GOT3 (cell line): ENCODE measurements at places on chromosomes 6 and 20.

DNA sequence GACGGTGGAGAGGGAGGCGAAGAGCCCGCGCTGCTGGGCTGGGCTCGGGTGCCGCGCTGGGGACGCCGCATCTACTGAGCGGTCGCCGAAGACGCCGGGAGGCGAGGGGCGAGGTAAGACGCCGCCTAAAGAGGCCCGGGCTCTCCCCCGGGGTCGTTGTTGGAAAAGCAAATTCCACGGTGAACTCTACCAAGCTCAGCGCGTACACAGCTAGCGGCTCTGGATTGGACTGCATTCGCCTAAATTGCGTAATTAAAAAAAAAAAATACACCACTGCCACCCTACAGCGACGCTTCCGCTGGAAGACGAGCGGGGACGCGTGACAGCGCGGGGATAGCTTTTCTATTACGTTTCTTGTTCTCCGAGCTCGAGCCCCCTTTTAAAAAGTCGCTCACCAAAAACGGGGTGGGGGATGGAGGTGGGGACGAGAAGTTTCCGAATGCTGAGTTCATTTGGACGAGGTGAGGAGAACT lies 92.0 kb upstream of the PRDM1 start:
- DNase-seq = no peak

- DNase-seq = no peak
Observed at GRCh38 chr6:32375739-32376529, 4.2 kb upstream of the TSBP1 start.

GRCh38 chr6:26243132-26243531 lies 121.9 kb upstream of the BTN3A2 start:
- DNase-seq = no peak

DNA sequence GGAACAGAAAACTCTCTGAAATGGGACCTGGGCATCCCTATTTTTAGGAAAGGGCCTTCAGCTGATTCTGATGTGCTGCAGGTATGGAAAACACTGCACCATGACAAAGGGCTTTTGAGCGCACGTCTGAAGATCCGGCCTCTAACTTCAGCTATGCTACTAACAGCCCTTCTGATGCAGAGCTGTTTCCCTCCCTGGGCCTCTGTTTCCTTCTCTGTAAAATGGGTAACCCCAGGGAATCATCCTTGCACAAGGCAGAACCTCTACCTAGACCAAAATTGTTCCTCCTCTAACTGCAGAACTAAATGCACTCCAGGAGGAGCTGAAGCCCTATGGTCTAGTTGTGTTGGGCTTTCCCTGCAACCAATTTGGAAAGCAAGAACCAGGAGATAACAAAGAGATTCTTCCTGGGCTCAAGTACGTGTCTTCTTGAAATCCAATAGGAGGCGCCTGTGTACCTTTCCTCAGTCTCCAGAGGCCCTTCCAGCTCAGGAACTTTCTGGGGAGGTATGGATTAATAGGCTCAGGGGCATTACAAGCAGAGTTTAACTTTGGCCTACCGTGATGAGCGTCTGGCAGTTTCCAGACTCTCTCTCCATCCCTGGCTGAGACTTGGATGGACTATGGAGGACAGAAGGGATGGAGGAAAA lies 5.9 kb downstream of the GPX5 start:
- no peak for DNase-seq

DNA sequence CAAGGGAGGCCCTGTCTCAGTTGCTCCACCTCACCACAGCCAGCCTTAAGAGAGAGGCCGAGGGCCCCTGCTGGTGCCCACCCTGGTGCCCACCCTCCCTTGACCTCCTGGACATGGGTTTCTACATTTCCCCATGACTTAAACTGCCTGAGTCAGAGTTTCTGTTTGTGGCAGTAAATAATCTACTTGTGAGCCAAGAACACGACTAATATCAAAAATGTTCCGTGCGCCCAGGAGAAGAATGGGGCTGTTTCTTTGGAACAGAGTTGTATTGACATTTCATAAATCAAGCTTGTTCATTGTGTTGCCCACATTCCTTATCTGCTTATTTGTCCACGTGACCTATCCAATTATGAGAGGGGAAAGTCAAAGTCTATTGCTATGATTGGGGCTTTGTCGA lies 143.5 kb downstream of the ANKRD60 start:
- no peak for DNase-seq

GRCh38 chr6:135320721-135321621 lies 139.9 kb downstream of the MYB start:
- DNase-seq = no peak

- DNase-seq = no peak
Observed at GRCh38 chr6:141744971-141745370, 387.8 kb upstream of the GJE1 start.

DNA sequence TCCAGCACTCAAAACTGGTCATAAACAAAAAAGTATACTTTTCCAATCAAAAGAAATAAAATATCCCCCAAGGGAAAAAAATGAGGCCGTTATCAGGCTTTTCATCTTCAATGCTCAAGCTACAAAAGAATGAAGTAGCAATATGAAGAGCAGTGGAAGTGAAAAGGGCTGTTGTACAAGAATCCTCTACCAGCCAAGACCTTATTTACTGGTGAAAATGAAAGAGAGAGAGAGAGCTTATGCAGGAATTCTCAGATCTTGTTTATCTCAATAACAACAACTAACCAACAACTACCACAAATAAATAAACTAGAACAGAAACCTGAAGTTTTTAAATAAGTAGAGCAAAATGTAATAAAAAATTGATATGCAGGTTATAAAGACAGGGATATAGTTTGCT lies 400.6 kb downstream of the HDGFL1 start:
- DNase-seq = no peak

DNA sequence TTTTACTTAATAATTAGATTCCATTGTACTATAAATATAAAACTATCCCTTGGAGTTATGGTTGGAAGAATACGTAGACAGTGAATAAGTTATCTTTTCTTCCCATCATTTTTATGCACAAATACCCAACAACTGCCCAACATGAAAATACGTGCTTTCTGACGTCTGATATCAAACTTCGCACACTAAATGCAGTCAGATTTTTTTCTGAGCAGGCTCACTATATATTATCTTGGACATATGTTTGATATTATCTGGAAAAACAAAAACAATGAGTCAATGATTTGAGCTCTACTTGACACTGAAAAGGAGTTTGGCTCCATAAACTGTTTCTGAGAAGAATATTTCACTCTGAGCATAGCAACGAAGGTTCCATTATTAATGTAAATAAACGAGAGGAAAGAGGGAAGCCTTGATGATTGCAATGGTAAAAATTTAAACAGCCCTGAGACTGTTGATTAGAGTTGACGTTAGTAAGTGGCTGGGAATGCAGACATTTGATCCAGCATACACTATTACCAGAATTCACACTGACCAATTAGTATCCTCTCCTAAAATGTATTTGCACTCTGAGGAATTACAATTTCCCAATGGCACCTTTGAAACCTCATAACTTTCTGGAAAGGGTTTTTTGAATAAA lies 1090.0 kb downstream of the EPHA7 start:
- no peak for DNase-seq

GRCh38 chr20:44948513-44948912 lies 11.7 kb downstream of the TOMM34 start:
- DNase-seq = no peak

DNA sequence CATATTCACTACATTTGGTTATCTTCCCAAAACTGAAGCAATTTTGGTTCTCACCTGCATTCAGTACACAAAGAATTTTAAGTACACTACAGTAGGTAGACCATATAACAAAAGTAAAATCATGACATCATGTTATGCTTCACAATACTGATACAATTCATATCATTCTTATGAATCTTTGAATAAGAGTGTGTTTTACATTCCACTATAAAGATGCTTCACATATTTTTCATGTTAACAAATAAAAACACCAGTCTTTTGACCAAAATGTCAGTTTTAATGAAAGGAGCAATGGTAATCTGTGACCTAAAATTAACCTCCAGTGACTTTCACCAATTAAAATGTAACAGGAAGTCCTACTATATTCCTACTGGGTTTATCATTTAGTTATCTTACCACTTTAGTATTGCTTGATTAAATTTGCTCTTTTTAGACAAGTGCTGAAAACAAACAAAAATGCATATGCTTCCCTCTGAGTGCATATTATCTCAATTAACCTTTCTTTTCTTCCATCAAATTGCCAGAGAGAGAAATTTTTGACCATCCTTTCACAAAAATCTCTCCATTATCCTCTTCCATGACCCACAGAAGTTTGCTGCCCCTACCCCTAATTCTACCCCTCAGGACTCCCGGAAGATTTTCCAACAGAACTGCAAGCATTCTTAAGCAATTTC lies 49.3 kb downstream of the PHIP start:
- no peak for DNase-seq

DNA sequence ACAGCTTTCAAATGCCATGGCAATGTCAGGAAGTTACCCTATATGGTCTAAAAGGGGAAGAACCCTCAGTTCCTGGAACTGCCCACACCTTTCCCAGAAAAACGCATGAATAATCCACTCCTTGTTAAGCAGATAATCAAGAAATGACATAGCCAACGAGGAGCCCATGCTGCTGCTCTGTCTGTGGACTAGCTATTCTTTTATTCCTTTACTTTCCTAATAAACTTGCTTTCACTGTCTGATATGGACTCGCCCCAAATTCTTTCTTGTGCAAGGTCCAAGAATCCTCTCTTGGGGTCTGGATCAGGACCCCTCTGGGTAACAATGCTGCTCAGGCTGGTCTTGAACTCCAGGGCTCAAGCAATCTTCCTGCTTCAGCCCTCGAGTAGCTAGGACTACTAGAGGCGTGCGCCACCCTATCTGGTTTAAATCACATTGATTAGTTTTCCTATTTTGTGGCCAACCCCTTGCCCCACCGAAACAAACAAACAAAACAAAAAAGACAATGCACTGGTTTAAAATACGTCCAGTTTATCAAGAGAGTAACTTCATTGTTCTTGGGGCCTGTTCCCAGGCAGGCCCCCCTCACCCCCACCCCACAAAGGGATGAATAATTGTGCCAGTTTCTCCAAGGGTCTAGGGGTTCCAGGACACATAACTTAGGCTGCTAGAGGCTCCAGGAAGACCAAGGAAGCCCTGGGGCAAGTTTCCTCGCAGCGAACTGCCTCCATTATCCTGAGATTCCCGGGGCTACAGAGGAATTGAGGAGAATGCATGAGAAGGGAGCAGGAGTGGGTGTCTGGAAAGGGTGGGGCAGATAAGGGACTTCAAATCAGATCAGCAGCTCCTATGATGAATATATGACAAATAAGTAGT lies 10.1 kb upstream of the AKAP12 start:
- DNase-seq = no peak

- DNase-seq = no peak
Observed at GRCh38 chr20:32018269-32019155, 8.3 kb downstream of the CCM2L start.

GRCh38 chr20:53716395-53716794 lies 122.8 kb upstream of the ZNF217 start:
- DNase-seq = no peak
